ENCODE measurements at places on chromosomes 16 and 17.

DNA sequence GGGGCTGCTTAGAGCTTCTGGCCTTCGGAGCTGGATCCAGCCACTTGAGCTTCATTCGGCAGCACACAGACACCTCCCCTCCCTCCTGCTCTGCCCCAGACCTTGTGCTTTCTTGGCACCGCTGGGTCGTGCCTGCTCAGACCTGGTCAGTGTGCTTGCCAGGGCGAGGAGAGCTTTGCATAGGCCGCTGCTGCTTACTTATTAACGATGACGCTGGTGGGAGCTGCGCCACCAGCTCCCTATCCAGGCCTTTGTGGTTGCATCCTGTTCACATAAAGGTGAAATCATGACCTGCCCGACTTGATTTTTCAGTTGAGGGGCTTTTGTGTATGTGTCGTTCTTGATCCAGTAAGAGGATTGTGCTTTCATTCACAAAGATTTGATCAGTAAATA is 101.1 kb downstream of the MSI2 start:
- DNase-seq = no peak

GRCh38 chr17:38872671-38873385 is 3.0 kb downstream of the LASP1 start:
- DNase-seq = no peak

DNA sequence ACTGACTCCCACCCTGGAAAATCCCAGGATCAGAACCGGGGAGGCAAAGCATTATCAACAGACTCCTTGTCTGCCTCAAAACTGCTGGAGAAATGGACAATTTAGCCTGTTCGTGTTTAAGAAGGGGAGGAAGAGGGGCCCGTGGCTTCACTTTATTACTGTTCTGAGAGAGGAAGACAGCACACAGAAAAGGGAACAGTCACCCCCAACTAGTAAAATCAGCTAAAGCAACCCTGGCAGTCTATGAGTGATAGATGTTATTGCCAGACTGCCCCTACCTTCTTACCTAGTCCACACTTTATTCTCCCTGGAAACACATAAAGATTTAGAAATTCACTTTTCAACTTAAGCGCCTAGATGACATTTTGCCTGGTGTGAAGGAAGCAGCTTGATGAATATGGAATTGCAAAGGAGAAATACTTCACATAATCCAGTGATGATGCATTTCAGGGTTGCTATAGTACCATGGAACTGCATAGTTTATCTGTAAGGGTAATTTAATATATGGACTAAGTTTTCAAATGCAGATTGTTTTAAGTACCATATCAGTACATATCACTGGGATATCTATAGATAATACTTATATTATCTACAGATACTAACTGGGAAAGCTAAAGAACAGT is 36.9 kb upstream of the TRAP1 start:
- peak; percentile 17 for DNase-seq

DNA sequence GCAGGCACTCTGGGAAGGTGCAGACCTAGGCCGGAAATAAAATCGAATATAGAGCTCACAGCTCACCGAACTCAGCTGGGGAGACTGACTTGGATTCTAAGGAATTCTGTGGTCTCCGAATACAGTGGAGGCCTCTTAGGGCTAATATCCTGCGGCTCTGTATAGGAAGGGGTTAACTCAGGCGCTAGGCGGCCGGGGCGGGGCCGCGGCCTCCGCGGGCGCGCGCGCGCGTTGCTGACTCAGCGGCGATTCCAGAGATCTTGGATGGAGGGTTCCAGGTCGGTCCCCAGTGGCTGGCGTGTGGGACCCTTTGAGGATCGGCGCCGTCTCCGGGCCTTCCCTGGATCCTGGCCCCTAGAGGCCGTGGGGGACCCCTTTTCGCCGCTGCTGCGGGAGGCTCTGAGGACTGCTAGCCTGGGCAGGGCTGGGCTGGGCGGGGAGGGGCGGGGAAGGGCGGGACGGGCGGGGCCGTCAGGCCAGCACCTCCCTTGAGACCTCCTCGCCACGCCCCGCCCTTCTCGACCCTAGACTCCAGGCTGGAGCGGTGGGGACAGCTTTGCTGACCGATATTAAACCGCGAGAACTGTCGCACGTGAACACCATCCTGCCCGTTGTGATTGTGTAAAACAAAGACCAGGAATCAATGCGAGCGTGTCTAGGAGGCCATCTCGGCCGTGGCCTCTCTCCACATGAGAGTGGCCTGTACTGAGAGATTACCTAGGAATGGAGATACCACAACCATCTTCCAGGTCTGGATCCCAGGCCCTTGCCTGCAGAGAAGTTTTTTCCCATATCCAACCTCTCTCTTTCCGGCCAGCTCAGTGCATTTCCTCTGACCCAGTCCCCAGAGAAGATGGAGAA is 1.4 kb upstream of the PLEKHH3 start:
- peak; percentile 84 for DNase-seq

GRCh38 chr17:17411692-17412091 is 65.1 kb upstream of the MED9 start:
- DNase-seq = no peak

DNA sequence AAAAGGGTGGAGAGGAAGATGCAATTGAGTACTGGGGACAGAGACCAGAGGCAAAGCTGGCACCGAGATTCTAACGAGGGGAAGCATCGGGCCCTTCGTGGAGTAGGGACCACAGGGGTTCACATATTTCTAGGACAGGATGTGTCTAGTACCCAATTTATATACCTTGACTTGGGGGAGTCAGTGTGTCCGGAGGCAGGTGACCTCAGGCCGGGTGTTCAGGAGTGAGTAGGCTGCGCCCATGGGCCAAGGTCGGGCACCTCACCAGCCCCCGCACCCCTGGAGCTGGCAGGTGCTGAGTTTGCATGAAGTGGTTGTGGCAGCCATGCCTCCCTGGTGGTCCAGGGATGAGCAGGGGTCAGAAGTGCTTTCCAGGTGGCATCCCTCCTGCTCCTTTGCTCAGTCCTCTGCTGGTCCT is 8.6 kb upstream of the NXPH3 start:
- no peak for DNase-seq

All from NCI-H226 (cell line).